ENCODE measurements at places on chromosomes 2 and 18. TPM values are rescaled to one million over a fixed set of nuclear protein-coding genes. Genes with fewer than 3 reads are reported as not detected.

The XDH gene
- total RNA-seq = not detected

The HRH4 gene
- total RNA-seq = 2.2 TPM

The LIMS2 gene
- 4.8 TPM for total RNA-seq

The RBM43 gene
- 2.5 TPM for total RNA-seq

The AQP12B gene
- total RNA-seq = not detected

The PID1 gene
- total RNA-seq = not detected

- H3K27ac ChIP-seq = no peak overlapping the region
- no peak for ATAC-seq
- no peaks in the 10 kb centered on the region for H3K4me1 ChIP-seq
- no peaks in the 10 kb centered on the region for H3K36me3 ChIP-seq
- H3K4me3 ChIP-seq = no peak overlapping the region
Observed at GRCh38 chr2:176768185-176768584, 444.4 kb upstream of the HNRNPA3 start.

DNA sequence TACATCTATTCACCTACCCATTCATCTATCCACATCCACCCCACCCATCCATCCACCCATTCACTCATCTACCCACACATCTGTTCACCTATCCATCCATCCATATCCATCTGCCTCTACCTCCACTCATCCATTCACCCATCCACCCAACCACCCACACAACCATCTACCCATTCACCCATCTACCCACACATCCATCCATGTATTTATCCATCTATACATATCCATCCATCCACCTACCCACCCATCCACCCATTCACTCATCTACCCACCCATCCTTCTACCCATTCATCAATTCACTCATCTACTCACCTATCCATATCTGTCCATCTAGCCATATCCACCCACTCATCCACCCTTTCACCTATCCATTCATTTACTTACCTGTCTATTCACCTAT is 187.6 kb downstream of the ASB1 start:
- H3K27ac ChIP-seq = no peak overlapping the region
- no peak overlapping the region for H3K4me3 ChIP-seq
- no peaks in the 10 kb centered on the region for H3K36me3 ChIP-seq
- H3K27me3 ChIP-seq = peaks cover 30% of the 10 kb centered on the region

DNA sequence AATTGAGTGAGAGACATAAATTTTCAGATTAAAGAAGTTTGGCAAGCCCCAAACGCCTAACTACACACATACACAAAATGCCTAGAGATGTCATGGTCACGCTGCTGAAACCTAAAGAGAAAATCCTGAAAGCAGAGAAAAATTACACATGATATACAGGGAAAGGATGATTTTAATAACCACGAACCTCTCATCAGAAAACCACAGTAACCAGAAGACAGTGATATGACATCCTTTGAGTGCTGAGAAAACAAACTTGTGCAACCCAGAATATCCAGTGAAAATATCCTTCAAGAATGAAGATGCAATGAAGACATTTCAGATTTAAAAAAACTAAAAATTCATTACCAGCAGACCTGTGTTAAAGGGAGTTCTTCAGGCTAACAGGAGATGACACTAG is 122.4 kb upstream of the LMAN1 start:
- peaks cover 30% of the 10 kb centered on the region for H3K27me3 ChIP-seq
- ATAC-seq = no peak
- no peaks in the 10 kb centered on the region for H3K4me1 ChIP-seq
- no peaks in the 10 kb centered on the region for H3K36me3 ChIP-seq
- no peak overlapping the region for H3K4me3 ChIP-seq
- H3K27ac ChIP-seq = no peak overlapping the region

GRCh38 chr2:120736202-120736623 is 545 bp downstream of the GLI2 start:
- no peaks in the 10 kb centered on the region for H3K4me1 ChIP-seq
- no peak for ATAC-seq
- H3K4me3 ChIP-seq = no peak overlapping the region
- no peak overlapping the region for H3K27ac ChIP-seq
- H3K36me3 ChIP-seq = no peaks in the 10 kb centered on the region
- H3K27me3 ChIP-seq = peaks cover 56% of the 10 kb centered on the region

DNA sequence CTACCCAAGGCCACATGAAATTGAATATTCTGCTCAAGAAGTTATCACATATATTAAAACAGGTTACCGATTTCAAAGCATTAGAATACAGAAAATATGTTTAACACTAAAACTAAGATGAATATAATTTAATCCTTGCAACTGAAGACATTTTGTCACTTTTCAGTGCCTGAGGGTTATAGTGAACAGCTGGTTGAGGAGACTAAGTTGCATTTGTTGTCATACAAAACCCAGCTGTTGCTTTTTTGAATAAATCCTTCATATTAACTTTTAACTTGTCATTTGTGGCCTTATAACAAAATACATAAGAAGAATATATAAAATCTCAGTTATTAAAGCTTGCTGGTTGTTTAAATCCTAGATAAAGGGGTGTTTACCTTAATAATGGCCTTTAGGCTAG is 37.5 kb downstream of the RBKS start:
- no peaks in the 10 kb centered on the region for H3K27me3 ChIP-seq
- H3K4me1 ChIP-seq = peaks cover 14% of the 10 kb centered on the region
- no peak overlapping the region for H3K27ac ChIP-seq
- H3K4me3 ChIP-seq = no peak overlapping the region
- H3K36me3 ChIP-seq = no peaks in the 10 kb centered on the region
- ATAC-seq = no peak

DNA sequence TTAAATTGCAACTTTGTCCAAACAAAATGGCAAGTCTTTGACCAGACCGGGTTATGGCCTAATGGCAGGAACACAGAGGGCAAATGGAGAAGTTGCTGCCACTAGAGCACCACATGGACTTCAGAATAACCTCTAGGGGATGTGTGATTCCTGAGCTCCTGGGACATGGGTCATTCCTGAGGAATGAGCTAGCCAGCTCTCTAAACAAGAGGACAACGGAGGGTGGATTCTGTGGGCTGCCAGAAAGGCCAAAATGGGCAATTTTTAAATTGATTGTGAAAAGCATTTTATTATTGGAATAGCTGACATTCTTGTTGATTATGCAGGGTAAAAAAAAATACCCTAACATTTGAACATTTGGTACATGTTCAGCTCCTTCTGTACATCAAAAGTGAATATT is 109.8 kb upstream of the FZD5 start:
- no peak overlapping the region for H3K27ac ChIP-seq
- H3K4me3 ChIP-seq = no peak overlapping the region
- no peaks in the 10 kb centered on the region for H3K27me3 ChIP-seq
- H3K36me3 ChIP-seq = no peaks in the 10 kb centered on the region

DNA sequence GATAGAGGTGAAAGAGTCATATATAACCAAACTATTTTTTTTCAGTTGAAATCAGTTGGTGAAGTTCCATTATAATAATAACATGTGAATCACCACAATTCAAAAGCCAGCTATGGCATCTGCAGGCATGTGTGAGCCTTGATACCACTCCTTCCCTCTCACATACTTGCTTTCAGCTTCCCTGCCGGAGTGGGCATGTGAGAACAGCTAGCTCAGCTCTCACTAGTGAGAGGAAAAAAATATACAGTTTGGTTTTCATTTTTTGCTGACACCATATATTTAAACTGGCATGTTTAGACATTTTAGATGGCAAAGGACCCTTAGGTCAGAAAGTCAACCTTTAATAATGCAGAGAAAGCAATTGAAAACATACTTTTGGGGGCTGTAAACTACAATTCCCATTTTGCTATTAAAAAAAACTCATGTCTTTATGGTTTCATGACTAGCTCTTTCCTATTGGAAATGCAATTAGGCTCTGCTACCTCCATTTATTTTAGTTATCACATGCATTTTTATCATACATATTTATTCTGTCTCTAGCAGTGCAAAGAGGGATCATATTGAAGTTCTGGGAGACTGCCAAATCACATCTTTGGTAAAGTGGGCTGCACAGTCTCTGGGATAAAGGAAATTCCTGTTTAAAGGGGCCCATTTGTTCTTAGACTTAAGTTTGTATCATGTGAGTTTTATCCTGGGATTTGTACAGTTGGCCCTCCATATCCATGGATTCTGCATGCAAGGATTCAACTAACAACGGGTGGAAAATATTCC is 33.2 kb upstream of the SLC40A1 start:
- no peaks in the 10 kb centered on the region for H3K4me1 ChIP-seq
- ATAC-seq = no peak
- no peaks in the 10 kb centered on the region for H3K36me3 ChIP-seq
- no peaks in the 10 kb centered on the region for H3K27me3 ChIP-seq

- H3K27ac ChIP-seq = no peak overlapping the region
- no peaks in the 10 kb centered on the region for H3K27me3 ChIP-seq
- H3K36me3 ChIP-seq = no peaks in the 10 kb centered on the region
- no peak overlapping the region for H3K4me3 ChIP-seq
- peaks cover 27% of the 10 kb centered on the region for H3K4me1 ChIP-seq
- no peak for ATAC-seq
Observed at GRCh38 chr2:204946892-204947291, 401.6 kb downstream of the PARD3B start.

DNA sequence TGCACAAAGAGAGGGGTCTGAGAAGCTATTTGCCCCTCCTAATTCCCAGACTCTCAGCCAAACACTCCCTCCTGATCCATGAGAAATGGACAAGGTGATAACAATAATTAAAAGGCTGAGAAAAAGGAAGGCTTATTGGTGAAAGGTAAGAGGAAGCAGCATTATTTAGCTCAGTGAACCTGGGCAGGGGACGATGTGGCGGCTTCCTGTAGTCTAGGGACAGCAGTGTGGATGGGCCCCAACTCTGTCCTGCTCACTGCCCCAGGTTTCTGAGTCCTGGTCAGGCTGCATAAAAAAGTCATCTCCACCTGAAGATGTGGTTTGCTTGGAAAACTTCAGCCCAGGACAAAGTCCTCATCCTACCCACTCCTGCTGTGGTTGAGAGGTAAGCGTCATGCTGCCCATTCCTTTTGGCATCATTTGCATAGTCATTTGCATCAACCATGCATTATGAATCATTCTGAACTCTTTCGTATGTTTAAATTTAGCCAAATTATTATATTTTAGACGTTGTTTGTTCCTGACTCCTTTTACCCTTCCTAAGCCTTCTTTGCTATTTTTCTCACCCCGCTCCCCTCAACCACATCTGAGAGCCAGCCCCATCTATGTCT is 126.8 kb downstream of the CLIP4 start:
- H3K4me3 ChIP-seq = no peak overlapping the region
- peaks cover 9% of the 10 kb centered on the region for H3K27me3 ChIP-seq
- no peaks in the 10 kb centered on the region for H3K4me1 ChIP-seq
- H3K27ac ChIP-seq = no peak overlapping the region
- H3K36me3 ChIP-seq = no peaks in the 10 kb centered on the region

DNA sequence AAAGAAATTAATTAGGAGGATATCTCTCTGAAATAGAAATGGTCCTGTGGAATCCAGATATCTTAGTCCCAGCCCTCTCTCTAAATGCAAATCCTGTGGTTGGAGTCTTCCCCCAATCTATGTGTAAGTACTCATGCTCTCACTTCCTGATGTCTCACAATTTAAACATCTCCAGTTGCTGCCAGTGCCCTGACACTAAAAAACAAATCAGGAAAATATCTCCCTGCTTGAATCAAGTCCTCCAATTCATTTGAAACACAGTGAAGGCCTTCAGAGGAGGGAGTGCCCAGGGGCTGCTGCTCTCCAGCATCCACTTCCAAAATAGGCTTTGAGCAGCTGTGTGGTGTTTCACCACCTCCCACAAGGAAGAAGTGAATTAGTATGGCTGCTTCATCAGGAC is 413.8 kb downstream of the RAD51AP2 start:
- H3K36me3 ChIP-seq = no peaks in the 10 kb centered on the region
- no peaks in the 10 kb centered on the region for H3K27me3 ChIP-seq
- ATAC-seq = no peak
- no peak overlapping the region for H3K4me3 ChIP-seq

- peaks cover 9% of the 10 kb centered on the region for H3K4me1 ChIP-seq
- no peaks in the 10 kb centered on the region for H3K27me3 ChIP-seq
- H3K4me3 ChIP-seq = no peak overlapping the region
- no peaks in the 10 kb centered on the region for H3K36me3 ChIP-seq
- H3K27ac ChIP-seq = no peak overlapping the region
- no peak for ATAC-seq
Observed at GRCh38 chr18:44842588-44843412, 162.1 kb downstream of the SETBP1 start.

GRCh38 chr2:177553176-177553884 is 160.8 kb downstream of the AGPS start:
- H3K27me3 ChIP-seq = no peaks in the 10 kb centered on the region
- H3K4me3 ChIP-seq = peak overlapping the region; percentile 100
- peaks cover 10% of the 10 kb centered on the region for H3K36me3 ChIP-seq
- H3K27ac ChIP-seq = peak overlapping the region; percentile 100
- no peak for ATAC-seq

DNA sequence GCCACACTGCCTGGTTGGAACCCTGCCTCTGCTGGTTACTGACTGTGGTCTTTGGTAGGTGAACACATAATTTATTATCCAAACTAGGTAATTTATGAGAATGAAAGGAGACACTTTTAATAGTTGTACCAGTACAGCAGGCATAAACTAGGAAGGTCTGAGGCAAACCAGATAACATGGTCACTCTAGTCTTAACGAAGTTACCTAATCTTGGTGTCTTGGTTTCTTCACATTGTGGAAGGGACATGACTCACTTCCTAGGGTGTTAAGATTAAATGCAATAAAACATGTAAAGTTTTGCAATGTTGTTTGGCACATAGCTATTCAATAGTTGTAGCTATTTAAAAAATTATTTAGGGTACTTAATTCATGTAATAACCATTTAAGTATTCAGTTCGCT is 23.3 kb downstream of the SPTBN1 start:
- H3K27me3 ChIP-seq = peaks cover 3% of the 10 kb centered on the region
- no peak for ATAC-seq
- H3K27ac ChIP-seq = no peak overlapping the region
- no peaks in the 10 kb centered on the region for H3K36me3 ChIP-seq

DNA sequence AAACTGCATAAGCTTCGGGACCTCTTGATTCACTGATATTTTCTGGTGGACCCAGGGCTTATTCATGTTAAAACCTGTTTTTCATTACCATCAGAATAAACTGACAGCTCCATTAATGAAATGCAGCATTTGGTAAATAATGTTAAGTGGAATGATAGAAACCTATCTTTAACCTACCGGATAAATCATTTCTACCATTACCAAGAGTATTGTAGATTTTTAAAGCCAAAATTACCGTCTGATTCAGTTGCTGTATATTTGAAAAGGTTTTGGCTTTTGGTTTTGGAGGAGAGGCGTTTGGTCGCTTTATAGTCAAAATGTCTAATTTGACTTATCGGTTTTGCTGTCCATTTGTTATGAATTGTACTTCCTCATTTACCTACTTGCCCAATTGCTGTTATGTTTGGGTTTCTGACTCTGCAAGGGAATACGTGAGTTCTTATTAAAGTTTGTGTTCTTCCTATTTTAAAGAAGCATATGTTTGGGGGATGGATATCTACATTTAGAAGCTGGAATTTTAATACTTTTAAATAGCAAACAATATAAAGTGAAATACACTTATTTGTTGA is 1.0 kb upstream of the CUL3 start:
- peaks cover 37% of the 10 kb centered on the region for H3K36me3 ChIP-seq
- ATAC-seq = no peak
- H3K4me1 ChIP-seq = peaks cover 4% of the 10 kb centered on the region
- H3K27me3 ChIP-seq = no peaks in the 10 kb centered on the region
- peak overlapping the region; percentile 90 for H3K27ac ChIP-seq

All from activated T-helper 17 cell treated with anti-CD3 and anti-CD28 coated beads, Interleukin-2, amount 50 U/mL, for 72 hours (primary cell).